ENCODE measurements at places on chromosomes 7 and 10. TPM values are rescaled to one million over a fixed set of nuclear protein-coding genes. Genes with fewer than 3 reads are reported as not detected.

The AGMO gene
- polyA plus RNA-seq: 0.29 TPM

The GHRHR gene
- polyA plus RNA-seq: not detected

The OPN4 gene
- polyA plus RNA-seq: 0.93 TPM

The COL28A1 gene
- polyA plus RNA-seq: 4.3 TPM

The CNNM1 gene
- 0.20 TPM for polyA plus RNA-seq

The CTAGE8 gene
- 0.23 TPM for polyA plus RNA-seq

The PAPOLB gene
- polyA plus RNA-seq: 0.16 TPM

The MYH16 gene
- polyA plus RNA-seq: not detected

The ZNF746 gene
- 5.0 TPM for polyA plus RNA-seq

The AKR1C4 gene
- polyA plus RNA-seq: not detected

The LRRN3 gene
- polyA plus RNA-seq: 25.1 TPM

The ZNF853 gene
- polyA plus RNA-seq: 8.2 TPM

The NKX2-3 gene
- not detected for polyA plus RNA-seq

The CAV2 gene
- polyA plus RNA-seq: 136 TPM

GRCh38 chr7:80018941-80019808 lies 115.5 kb upstream of the GNAI1 start:
- DNase-seq: peak; percentile 40

DNA sequence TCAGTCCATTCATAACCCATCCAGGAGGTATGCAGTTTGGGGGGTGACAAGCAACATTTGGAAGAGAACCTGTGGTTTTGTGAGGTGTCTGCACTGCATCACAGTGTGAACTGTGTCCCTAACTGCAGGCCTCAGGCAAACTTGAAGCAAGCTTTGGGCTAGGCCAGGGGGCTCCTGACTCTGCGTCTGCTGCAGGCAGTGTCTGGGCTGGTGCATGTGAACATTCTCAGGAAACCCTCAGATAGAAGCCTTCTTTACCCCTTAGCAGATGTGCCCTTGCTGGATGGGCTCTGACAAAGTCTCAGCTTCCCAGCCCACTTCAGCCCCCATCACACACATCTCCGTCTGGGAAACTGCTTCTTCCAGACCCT lies 61.0 kb downstream of the VIPR2 start:
- peak; percentile 6 for DNase-seq

GRCh38 chr10:132748545-132749370 lies 37.2 kb downstream of the NKX6-2 start:
- no peak for DNase-seq

DNA sequence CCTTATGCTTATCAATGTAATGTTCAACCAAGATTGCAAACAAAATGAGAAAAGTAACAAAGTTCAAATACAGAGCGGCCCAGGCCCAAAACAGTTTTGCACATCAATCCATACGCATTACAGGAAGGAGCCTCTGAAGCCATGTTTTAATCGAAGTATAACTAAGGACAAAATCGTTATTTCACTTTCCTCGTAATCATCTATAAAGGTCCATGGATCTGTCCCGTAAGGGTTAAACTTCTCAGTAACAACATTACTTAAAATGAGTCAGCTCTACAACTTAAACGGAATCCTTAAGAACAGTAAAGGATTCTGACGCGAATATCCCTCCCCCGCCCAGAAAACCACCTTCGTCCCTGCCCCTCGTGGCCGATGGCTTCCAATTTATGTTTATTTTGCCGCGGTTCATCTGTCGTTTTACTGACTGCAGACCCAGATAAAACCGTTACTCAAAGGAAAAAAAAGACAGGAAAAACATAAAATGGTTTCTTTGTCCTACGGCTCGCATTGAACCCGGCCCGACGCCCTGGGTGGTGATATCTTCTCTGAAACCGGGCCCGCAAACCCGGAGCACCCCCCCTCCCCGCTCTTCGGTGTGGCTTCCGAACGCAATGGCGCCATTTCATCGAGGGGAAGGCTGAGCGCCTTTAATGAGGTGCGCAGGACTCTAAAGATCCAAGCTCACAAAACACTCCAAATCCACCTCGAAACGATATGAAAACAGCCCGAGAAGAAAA lies 1.1 kb downstream of the HNRNPA2B1 start:
- DNase-seq: peak; percentile 87

DNA sequence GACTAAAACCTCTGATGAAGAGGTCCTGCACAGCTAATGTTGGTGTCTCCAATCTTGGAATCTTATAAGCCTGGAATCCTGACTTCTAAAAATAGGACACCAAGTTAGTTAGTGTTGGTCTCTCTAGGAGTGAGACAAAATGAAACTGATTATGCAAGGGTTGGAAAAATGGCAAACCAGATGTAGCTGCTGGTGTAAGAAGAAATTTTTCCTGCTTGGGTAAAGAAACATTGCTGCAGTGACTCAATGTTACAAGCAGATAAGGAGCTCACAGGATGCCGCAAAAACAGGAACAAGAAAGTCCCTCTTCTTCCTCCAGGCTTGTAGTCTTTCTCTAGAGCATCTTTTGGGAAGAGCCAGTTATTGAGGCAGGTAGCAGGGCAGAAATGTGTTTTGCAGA lies 449.0 kb downstream of the ETV1 start:
- DNase-seq: no peak

DNA sequence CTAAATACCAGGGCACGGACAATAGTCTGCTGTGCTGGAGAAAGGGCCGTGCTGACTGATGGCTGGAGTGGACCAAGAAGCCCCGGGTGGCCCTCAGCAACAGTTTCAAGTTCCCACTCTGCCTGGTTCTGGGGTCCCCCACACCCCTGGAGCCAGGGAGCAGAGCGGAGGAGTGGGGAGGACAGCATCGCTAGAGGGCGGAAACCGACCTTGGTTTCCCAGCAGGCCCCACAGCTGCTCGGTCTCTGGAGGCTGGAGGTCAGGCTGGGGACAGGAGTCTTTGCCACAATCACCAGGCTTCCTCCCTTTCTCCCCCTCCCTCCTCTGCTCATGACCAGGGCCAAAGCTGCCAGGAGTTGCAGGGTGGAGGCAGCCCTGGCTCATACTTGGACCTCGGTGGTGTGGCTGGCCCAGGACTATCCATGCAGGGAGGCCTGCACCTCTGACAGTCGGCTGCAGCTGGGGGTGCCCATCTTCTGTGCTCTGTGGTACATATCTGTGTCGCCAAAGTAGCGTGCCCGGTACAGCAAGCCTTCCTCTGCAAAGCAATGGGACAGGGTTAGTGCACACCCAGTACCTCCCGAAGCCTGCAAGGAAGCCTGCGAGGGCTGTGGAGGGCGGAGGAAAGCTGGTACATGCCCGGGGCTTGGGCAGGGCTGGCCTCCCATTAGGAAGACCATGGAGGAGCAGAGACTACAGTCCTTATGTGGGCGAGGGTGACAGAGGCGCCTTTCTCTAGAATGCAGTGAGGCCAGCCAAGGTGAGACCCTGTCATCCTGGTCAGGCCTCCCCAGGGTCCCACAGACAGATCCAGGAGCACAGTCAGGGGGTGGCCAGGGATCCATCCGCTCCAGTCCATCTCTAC lies 19.1 kb downstream of the DNAJB12 start:
- peak; percentile 89 for DNase-seq

DNA sequence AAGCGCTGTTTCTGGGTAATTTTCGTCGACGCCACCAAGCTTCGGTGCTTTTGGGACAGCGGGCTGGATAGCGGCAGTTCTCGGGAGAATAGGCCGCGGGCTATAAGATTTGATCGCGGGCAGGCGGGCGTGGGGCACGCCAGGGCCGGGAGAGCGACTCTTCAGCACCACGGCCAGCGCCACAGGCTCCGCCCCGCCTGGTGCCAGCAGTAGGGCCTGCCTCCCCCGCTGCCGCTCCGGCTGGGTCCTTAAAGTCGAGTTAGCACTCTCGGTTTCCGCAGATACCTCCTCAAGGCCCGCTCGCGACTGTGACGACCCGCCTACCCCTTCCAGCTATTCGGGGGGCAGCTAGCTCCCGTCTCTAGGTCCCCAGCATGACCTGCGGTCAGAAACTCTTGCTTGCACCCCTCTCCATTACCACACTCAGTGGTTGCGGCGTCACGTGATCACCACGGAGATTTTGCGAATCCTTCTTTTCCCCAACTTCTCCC lies 9.4 kb downstream of the NXPH1 start:
- DNase-seq: peak; percentile 79

DNA sequence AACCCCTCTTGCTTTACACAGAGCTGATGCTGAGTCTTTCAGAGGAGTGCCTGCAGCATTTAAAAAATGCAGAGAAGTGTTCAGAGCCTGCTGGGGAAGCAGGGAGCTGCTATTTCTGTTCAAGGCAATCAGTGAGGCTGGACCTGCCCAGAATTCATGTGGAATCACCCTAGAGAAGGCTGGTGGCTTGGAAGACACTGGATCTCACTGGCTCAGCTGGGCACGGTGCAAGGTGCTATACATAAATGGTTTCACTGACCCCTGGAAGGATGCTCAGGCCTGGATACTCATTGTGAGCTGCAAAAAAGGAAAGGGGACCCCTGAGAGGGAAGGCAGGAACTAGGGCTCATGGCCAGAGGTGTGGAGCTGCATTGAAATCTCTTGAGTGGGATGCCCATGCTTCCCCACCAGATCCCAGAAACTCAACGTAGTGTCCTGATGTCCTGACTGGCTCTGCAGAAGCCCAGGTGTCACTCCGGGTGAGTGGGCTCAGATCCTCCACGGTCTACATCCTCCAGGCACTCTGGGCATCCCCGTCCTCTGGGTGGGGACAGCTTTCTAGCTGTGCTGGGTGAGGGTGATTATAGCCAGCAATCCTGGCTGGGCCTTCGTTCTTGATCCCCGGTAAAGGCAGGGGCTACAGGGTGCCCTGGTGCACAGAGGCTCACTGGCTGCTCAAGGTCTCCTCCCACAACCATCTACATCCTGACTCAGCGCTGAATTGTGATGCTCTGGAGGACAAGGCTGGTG lies 77.2 kb upstream of the TNS3 start:
- DNase-seq: no peak

DNA sequence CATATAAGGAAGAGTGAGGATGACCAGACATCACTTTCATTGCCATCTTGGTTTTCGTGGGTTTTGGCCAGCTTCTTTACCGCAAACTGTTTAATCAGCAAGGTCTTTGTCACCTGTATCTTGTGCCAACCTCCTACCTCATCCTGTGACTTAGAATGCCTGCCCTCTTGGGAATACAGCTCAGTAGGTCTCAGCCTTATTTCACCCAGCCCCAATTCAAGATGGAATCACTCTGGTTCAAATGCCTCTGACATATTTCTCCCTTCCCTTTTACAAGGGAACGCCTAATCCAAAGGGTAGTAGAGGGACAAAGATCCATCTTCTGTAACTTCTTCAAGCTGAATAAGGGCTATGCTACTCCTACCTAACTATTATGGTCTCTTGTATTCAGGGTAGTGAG lies 4.7 kb upstream of the ERCC6 start:
- no peak for DNase-seq

- DNase-seq: no peak
Observed at GRCh38 chr10:88541116-88541626, 41.9 kb downstream of the RNLS start.

- no peak for DNase-seq
Observed at GRCh38 chr7:154777908-154778307, 225.0 kb downstream of the PAXIP1 start.

DNA sequence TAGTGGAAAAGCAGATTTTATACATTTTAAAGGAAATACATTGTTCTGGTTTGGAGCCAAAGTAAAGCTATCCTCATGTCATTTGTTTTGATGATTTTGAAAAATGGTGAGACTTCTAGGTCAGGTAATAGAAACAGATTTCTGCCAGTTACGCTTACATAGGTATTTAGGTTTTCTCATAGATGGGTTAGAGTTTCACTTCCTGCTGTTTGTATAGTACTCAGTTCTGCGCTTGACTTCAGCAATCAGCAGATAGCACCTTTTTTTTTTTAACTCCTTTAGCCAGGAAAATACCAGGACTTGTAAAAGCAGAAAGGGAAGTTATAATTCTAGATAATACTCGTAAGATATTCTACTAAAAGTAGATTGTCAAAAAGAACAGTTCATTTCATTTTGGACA lies 209.8 kb upstream of the POM121L12 start:
- no peak for DNase-seq

GRCh38 chr7:67753891-67754290 lies 757.3 kb downstream of the TYW1 start:
- no peak for DNase-seq

DNA sequence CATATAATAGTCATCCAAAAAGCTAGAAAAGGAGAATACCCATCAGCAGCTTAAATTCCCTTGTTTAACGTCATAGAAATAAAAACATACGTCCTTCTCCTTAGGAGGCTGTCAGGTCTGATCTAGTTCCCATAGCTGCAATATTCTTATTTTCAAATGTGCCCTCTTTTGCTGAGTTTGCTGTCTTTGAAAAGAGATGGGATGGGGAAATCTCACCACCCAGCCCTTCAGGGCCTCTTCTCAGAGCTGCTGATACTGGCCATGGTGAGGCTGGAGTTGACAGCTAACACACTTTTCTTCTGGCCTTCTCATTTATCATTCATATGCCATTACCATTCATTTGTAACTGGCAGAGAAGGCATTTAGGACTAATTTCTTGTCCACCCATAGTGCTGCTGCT lies 5.1 kb upstream of the PCGF5 start:
- no peak for DNase-seq

DNA sequence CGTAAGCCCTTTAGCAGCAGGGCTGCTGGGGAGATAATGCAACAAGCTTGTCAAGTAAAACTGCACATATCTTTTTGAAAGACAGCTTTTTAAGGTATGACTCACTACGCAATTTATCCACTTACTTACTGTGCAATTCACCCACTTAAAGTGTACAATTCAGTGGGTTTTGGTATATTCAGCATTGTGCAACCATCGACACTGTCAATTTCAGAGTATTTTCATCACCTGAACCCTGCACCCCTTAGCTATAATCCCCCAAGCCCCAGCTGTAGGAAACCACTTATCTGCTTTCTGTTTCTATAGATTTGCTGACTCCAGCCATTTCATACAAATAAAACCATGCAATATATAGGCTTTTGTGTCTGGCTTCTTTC lies 168.0 kb downstream of the PTPN20 start:
- DNase-seq: no peak

- no peak for DNase-seq
Observed at GRCh38 chr7:100370303-100370702, 3.0 kb upstream of the PILRA start.

GRCh38 chr7:44236333-44236728 lies 35.6 kb downstream of the YKT6 start:
- DNase-seq: no peak

DNA sequence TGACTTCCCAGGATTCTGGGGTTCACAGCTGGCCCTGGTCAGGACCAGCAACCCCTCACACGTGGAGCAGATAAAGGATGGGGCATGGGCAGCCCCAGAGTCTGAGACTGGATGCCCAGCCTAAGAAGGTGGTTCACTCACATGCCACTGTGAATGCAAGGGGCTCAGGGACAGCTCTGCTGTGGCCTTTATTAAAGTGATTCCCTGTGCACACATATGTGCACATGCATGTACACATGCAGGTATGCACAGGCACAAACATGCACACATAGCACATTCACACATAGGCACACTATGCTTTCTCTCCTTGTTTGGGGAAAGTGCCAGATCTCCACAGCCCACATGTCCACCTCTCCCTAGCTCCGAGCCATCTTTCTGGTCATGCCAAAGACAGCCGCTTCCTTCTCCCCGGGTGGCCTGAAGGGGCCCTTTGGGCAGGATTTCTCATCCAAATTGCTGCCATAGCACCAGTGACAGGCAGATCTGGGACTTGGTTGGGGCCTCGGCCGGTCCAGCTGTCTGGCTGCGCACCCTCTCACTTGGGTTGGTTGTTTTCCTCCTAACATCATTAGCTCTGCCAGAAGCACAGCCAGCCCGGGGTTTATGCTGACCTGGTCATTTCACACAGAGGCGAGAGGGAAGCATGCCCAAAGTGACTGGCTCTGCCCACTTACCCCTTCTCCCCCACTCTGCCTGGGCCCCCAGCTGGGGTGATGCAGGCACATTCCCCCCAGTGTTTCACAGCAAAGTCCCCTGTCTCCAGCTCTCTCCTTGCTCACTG lies 1.4 kb downstream of the GCK start:
- no peak for DNase-seq

GRCh38 chr10:124550293-124551034 lies 88.8 kb downstream of the LHPP start:
- DNase-seq: no peak
